ENCODE measurements at places on chromosomes 5 and 9.

DNA sequence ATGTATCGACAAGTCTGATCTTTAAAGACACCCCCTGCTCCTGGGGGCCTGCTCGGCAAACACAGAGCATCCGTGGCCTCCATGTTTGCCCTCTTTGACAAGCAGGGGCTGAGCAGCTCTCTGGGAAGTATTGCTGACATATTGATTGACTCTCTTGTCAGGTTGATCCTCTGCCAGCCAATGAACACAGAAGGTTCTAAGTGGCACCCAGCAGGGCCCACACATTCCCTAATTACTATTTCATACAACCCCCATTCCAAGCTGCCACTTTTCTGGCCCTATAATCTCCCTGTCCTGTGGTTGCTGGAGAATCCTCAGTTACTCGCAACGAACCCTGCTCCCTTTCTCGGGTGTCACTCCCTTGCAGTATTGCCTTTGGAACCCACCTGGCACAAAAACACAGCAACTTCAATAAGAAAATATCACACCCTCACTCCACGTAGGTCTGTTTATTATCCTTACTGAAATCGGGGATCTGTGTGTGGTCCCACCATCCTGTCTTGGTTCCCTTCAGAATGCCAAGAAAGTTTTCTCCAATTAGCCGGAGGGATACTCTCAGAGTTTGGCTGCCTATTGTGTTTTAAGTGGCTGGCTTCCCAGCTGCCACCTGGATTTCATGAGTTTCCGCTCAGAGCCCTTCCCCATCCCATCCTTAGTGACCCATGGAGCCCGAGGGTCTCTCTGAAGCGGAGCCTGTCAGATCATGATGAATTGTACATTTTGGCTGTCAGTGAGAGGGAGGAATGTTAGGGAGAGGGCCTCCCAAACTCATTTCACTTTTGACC, 249.0 kb upstream of the WWC1 start:
- no peaks in the 10 kb centered on the region for H3K36me3 ChIP-seq
- no peaks in the 10 kb centered on the region for H3K27me3 ChIP-seq
- no peak overlapping the region for H3K27ac ChIP-seq
- DNase-seq = no peak
- H3K4me1 ChIP-seq = no peaks in the 10 kb centered on the region

DNA sequence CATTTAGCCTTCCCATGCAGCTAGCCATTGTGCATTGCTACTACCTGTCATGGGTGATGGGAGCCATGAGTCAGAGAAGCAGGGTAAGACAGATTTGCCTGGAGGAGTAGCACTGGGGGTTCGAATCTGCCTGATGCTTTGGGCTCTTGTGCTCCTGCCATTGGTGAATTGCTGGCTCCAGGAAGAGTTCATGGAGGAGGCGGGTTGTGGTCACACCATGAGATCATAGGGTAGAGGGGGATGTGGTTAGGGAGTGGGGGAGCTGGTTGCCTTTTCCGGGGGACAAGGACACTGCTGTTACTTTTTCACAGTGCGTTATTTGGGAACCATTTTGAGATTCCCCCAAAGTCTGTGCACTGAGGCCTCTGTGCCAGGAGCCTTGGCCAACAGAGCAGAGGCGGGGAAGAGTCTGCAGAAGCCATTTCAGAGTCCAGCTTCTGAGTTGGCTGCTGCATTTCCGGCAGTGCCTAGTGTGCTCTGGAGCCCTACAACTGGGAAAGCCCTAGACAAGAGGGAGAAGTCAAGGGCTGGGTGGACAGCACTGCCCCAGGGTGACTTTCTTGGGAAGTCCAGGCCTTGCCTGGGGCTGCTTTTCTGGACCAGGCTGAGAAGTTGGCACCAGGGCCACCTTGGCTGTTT, 6.2 kb downstream of the ANGPTL2 start:
- DNase-seq = peak; percentile 16
- H3K4me1 ChIP-seq = peaks cover 6% of the 10 kb centered on the region
- H3K27me3 ChIP-seq = peaks cover 3% of the 10 kb centered on the region
- no peak overlapping the region for H3K4me3 ChIP-seq
- H3K27ac ChIP-seq = no peak overlapping the region

GRCh38 chr5:108560581-108560980, 178.7 kb upstream of the FBXL17 start:
- H3K4me3 ChIP-seq = no peak overlapping the region
- no peaks in the 10 kb centered on the region for H3K4me1 ChIP-seq
- H3K36me3 ChIP-seq = no peaks in the 10 kb centered on the region
- H3K27me3 ChIP-seq = no peaks in the 10 kb centered on the region
- no peak for DNase-seq

GRCh38 chr5:62343428-62343827, 37.4 kb downstream of the KIF2A start:
- H3K4me3 ChIP-seq = no peak overlapping the region
- H3K4me1 ChIP-seq = peaks cover 59% of the 10 kb centered on the region
- H3K36me3 ChIP-seq = peaks cover 11% of the 10 kb centered on the region

DNA sequence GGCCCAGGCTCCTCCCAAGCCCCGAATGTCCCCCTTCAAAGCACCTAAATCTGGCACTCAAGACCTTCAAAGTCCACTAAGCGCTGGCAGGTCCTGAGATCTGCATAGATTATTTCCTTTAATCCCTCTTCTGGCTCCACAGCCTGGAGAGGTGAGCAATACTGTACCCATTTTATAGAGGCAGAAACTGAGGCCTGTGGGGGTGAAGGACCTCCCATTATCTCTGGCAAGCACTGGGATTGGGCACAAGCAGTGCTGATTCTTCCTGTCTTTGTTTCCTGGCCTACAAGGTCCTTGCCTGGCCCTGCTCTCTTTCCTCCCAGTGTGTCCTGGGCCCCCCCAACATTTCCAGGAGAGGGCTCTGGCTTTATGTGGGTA, 252.3 kb downstream of the PBX3 start:
- no peak overlapping the region for H3K27ac ChIP-seq
- no peaks in the 10 kb centered on the region for H3K36me3 ChIP-seq
- H3K4me3 ChIP-seq = no peak overlapping the region
- H3K4me1 ChIP-seq = no peaks in the 10 kb centered on the region
- no peaks in the 10 kb centered on the region for H3K27me3 ChIP-seq

DNA sequence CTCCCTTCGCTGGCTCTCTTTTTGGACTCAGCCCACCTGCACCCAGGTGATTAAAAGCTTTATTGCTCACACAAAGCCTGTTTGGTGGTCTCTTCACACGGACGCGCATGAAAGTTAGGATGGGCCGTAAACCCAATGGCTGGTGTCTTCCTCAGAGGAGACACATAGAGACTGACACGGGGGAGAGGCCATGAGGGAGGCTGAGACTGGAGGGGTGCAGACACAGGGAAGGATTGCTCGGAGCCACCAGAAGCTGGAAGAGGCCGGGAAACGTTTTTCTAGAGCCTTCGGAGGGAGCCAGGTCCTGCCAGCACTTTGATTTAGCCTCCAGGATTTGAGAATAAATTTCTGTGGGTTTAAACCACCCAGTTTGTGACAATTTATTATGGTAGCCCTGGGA, 274.9 kb downstream of the AGTPBP1 start:
- no peak overlapping the region for H3K27ac ChIP-seq
- H3K36me3 ChIP-seq = no peaks in the 10 kb centered on the region
- DNase-seq = no peak
- H3K27me3 ChIP-seq = peaks cover 1% of the 10 kb centered on the region
- no peak overlapping the region for H3K4me3 ChIP-seq

- peaks cover 55% of the 10 kb centered on the region for H3K36me3 ChIP-seq
- H3K4me3 ChIP-seq = no peak overlapping the region
- peak overlapping the region; percentile 4 for H3K27ac ChIP-seq
Measured at GRCh38 chr5:139419226-139420192, 15.6 kb upstream of the SPATA24 start.

DNA sequence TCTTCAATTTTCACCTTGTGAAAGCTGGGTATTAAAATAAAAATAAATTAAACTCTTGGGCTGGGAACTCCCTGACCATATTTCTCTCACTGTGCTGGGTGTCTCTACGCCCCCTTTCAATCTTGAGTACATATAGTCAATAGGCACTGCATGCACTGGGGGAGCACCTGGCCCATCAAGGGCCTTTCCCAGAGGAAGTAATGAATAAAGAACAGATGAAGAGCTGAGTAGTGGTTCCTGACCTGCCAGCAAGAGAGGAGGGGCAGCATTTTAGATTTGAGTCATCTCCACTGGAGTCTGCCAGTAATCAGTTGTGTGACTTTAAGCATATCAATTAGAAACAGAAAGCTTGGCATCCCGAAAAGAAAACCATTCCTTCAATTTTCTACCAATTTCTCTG, 6.2 kb downstream of the MAPKAP1 start:
- peaks cover 5% of the 10 kb centered on the region for H3K36me3 ChIP-seq
- no peaks in the 10 kb centered on the region for H3K27me3 ChIP-seq
- H3K27ac ChIP-seq = peak overlapping the region; percentile 44
- peak; percentile 71 for DNase-seq

- H3K4me1 ChIP-seq = peaks cover 14% of the 10 kb centered on the region
- H3K4me3 ChIP-seq = no peak overlapping the region
- no peak overlapping the region for H3K27ac ChIP-seq
- no peak for DNase-seq
Measured at GRCh38 chr5:96052374-96052773, 90.7 kb upstream of the ELL2 start.

- H3K4me1 ChIP-seq = no peaks in the 10 kb centered on the region
- no peak for DNase-seq
- no peak overlapping the region for H3K27ac ChIP-seq
- no peaks in the 10 kb centered on the region for H3K36me3 ChIP-seq
- H3K4me3 ChIP-seq = no peak overlapping the region
- no peaks in the 10 kb centered on the region for H3K27me3 ChIP-seq
Measured at GRCh38 chr9:37984672-37985611, 81.0 kb upstream of the SLC25A51 start.

DNA sequence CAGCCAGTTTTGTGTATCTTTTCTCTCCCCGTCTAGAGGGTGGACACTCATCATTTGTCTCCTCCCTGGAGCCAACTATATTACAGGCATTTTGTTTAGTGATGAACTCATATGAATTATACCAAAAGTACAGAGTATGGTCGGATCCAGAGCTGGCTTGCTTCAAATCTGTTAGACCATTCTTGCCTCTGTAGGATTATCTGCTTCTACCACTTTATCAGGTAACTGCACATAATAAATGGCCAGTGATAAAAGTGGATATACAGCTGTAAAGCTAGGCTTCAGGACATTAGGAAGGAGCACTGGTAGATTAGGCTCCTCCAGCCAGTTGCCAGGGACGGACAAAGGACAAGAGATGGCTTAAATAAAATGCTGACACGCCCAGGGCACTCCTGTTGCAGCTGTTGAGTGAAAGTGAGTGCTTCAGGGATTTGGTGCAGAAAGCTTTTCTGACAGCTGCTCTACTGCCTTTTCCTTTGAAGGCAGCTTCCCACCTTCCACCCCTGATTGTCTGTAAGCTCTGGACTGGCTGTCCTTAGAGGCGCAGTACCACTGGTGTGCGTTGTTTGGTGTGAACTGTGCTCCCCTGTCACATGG, 259.2 kb downstream of the PDZD2 start:
- DNase-seq = no peak
- no peaks in the 10 kb centered on the region for H3K36me3 ChIP-seq
- H3K4me3 ChIP-seq = no peak overlapping the region
- no peak overlapping the region for H3K27ac ChIP-seq

- no peak overlapping the region for H3K27ac ChIP-seq
- peaks cover 49% of the 10 kb centered on the region for H3K4me1 ChIP-seq
- H3K36me3 ChIP-seq = peaks cover 51% of the 10 kb centered on the region
- no peak for DNase-seq
- no peak overlapping the region for H3K4me3 ChIP-seq
- no peaks in the 10 kb centered on the region for H3K27me3 ChIP-seq
Measured at GRCh38 chr9:130132746-130133145, 39.5 kb upstream of the NCS1 start.

- no peaks in the 10 kb centered on the region for H3K27me3 ChIP-seq
- no peaks in the 10 kb centered on the region for H3K36me3 ChIP-seq
- DNase-seq = no peak
- no peaks in the 10 kb centered on the region for H3K4me1 ChIP-seq
- H3K27ac ChIP-seq = no peak overlapping the region
Measured at GRCh38 chr5:147673791-147674190, 108.7 kb downstream of the JAKMIP2 start.

DNA sequence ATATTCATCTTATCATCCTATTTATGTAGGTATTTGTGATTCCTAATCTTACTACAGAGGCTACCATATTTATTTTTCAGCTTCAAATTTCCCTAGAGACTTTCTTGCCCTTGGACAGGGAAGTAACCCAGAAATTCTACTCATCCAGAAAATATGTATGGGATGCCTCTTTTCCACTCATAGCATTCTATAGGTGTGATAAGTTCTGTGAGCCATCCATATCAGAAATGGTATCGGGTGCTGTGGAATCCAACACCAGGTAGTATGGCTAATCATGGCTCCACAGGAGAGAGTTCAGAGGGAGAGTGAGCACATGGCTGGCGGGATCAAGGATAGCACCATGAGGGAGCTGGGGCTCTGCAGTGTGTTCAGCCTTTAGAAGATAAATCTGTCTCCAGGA, 349.3 kb upstream of the ACTBL2 start:
- H3K36me3 ChIP-seq = no peaks in the 10 kb centered on the region
- H3K27ac ChIP-seq = no peak overlapping the region
- no peak for DNase-seq
- H3K4me1 ChIP-seq = no peaks in the 10 kb centered on the region
- peaks cover 3% of the 10 kb centered on the region for H3K27me3 ChIP-seq
- H3K4me3 ChIP-seq = no peak overlapping the region

DNA sequence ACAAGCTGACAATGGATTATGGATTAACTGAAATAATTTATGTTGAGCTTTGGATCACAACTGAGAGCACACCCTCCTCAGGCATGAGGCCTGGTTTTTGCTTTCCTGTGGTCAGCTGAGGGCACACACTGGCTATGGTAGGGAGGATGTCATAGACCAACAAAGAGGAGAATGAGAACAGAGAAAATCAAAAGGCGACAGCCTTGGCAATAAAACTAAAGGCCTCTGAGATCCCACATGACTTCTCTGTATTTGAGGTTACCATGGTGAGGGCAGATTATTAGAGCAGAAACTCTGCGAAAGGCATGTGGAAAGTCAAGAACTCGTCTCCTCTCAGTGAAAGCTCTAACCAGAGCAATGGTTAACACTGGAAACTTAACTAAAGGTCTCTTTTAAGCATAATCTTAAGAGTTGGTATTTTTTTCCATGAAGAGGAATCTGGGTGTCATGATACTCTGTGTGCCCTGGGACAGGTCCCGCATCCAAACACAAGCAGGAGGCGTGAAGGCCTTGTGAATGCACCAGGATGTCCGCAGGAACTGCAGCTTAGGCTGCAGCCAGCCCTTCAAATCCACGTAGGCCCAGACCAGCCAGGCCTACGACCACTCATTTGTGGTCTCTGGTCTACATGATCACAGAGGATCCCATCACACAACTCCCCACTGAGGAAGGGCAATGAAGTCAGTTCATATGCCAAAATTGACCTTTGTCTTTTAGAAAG, 12.4 kb upstream of the MEIKIN start:
- H3K27me3 ChIP-seq = no peaks in the 10 kb centered on the region
- no peak for DNase-seq
- H3K4me3 ChIP-seq = no peak overlapping the region
- no peak overlapping the region for H3K27ac ChIP-seq
- H3K36me3 ChIP-seq = peaks cover 26% of the 10 kb centered on the region

GRCh38 chr5:84197538-84197937, 187.1 kb downstream of the EDIL3 start:
- no peaks in the 10 kb centered on the region for H3K27me3 ChIP-seq
- no peaks in the 10 kb centered on the region for H3K4me1 ChIP-seq
- no peak overlapping the region for H3K4me3 ChIP-seq
- H3K36me3 ChIP-seq = no peaks in the 10 kb centered on the region

GRCh38 chr5:89847743-89848142, 561.8 kb downstream of the CETN3 start:
- DNase-seq = no peak
- H3K27me3 ChIP-seq = no peaks in the 10 kb centered on the region
- no peaks in the 10 kb centered on the region for H3K36me3 ChIP-seq
- H3K4me1 ChIP-seq = no peaks in the 10 kb centered on the region
- no peak overlapping the region for H3K4me3 ChIP-seq

GRCh38 chr9:68750786-68751185, 45.7 kb downstream of the PIP5K1B start:
- peaks cover 2% of the 10 kb centered on the region for H3K27me3 ChIP-seq
- no peak overlapping the region for H3K4me3 ChIP-seq
- no peak overlapping the region for H3K27ac ChIP-seq
- no peaks in the 10 kb centered on the region for H3K36me3 ChIP-seq

Data from activated CD4-positive, alpha-beta memory T cell treated with anti-CD3 and anti-CD28 coated beads for 36 hours (primary cell).